Mucosa of gallbladder (tissue), 1 donor: ENCODE measurements at places on chromosomes 2 and 18.
A peak's percentile ranks its signal among the peaks of the same experiment; 100 is the strongest.

- no peak for DNase-seq
Observed at GRCh38 chr2:213121690-213122089, 29.7 kb downstream of the IKZF2 start.

DNA sequence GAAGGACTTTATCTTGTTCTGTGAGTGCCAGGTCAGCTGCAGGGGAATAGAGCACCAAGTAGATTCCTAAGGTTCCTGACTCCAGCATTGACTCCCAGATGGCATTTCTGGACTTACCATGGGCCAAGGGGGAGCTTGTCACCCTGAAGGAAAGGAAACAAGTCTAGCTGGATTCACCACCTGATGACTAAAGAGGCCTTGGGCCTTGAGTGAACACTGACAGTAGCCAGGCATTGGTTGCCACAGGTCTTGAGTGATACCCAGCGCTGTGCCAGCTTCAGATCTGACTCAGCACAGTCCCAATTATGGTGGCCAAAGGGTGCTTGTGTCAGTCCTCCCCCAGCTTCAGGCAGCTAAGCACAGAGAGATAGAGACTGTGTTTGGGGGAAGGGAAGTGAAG is 40.1 kb upstream of the CAPN13 start:
- DNase-seq = no peak

DNA sequence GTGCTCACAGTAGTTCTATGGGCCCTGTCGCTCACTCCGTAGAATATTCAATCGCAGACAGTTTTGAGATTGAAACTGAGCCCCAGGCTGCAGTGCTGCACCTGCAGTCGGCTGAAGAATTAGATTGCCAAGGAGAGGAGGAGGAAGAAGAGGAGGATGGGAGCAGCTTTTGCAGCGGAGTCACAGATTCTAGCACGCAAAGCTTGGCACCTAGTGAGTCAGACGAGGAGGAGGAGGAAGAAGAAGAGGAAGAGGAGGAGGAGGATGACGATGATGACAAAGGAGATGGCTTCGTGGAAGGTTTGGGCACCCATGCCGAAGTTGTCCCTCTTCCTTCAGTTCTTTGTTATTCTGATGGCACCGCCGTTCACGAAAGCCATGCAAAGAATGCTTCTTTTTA is 115.2 kb downstream of the GALNT3 start:
- DNase-seq = no peak

DNA sequence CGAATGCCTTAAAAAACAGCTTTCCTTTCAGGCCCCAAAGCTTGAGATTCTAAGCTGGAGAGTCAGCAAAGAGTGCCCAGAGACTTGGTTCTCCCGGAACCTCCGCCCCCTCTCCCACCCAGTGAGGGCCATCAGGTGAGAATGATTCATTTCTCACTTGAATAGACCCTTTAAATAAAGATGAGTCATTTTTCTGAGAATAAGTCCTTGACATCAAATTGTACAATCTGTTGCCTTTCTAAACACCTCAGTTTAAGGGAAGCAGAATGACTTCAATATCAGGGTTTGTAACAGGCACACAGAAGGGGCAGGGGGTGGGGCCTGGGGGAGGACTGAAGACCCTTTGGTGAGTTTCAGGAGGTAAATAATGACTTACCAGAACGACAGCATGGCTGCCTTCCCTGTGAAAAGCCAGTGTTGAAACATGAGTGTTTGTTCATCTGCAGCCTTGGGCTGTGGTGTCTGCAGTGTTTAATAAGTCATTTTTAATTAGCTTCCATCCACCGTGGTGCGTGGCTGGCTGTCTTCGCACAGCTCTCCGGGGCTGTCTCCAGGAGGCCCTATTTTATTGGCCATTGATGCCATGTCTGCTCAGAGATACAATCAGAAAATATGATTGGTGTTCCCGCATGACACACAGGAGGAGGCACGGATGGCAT is 134.9 kb upstream of the ZNF236 start:
- no peak for DNase-seq

DNA sequence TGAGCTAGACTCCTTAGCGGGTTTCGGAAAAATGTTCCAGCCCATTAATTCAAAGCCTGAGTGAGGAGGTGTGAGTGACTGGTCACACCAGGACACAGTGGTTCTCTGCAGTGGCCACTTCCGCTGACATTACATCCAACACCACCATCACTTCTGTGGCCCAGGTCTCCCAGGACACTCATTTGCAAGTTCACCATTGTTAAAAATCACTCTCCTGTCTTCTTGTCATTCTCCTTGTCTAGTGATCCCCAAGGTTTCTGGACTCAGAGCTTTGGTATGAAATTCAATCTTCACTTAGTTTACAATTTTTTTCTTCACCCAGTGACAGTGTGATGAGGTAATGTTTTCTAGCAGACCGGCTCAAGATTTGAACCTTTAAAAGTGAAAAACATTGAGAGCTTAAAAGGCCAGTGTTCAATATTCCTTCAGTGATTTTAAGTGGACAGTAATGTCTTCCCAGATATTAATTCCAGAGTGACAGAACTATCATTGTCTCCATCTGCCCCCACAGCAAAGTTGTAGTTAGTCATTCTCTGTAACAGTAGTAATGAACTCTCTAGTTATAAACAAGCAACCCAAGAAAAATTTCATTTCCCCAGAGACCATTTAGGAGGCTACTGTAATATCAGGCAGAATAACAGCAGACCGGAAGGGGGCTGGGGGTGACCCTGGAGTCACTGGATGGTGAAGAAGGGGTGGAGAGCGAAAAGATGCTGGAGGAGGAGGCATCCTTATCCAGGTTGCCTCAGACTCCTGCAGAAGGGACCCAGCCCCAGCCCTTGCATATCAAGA is 164.9 kb downstream of the GFPT1 start:
- DNase-seq = no peak

DNA sequence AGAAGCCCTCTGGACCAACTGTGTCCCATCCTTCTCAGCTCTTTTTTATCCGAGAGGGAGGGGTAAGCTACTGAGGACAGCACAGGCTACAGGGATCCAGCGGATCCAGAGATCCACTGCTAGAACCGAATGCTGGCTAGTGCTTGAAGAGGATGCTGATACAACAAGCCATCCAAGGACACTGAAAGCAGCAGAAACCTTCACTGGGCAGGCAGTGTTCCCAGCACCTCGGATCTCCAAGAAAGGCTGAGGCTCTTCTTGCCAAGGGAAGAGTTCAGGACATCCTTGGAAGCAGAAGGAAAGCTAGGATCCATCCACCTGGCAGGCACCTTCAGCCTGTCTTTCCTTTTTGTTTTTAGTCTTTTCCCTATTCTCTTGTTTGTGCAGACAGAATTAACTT is 13.2 kb upstream of the FHOD3 start:
- DNase-seq = no peak

DNA sequence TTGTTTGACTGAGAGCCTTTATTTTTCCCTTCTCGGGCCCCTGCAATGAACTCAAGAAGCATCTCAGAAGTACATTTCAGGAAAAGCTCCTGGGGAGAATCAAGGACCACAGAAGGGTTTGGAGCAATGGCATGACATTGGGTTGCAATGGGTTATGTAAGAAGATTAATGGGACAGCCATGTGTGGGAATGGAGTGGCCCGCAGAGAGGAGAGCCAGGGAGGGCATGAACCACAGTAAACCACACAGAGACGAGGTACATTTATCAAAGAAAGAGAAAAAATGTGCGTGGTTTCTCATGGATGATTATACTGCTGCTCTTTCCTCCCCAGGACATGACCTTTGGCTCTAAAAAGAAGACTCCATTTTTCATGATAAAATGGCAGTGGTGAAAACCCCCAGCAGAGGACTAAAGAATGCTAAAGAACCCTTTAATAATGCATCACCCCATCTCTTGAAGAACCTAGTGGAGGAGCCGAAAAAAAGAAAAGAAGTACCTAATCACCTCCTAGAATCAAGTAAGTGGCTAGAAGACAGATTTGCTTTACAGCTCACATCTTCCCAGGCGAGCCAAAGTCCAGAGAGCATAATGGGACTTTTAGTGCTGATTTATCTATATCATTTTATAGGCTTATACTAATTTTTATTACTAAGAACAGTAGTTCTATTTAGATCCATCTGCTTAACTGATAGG is 1.7 kb downstream of the CFAP221 start:
- DNase-seq = no peak

DNA sequence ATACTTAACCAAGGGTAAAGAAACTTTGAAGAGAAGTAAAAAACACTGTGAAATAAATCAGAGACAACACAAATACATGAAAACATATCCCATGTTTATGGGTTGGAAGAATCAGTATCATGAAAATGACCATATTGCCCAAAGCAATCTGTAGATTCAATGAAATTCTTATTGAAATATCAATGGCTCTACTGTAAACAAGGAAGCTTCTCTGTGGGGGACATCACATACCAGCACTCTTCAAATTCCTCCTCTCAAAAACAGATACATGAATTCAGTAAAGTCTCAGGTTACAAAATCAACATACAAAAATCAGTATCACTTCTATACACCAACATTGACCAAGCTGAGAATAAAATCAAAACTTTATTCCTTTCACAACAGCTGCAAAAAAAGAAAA is 63.5 kb upstream of the CNTNAP5 start:
- DNase-seq = no peak

DNA sequence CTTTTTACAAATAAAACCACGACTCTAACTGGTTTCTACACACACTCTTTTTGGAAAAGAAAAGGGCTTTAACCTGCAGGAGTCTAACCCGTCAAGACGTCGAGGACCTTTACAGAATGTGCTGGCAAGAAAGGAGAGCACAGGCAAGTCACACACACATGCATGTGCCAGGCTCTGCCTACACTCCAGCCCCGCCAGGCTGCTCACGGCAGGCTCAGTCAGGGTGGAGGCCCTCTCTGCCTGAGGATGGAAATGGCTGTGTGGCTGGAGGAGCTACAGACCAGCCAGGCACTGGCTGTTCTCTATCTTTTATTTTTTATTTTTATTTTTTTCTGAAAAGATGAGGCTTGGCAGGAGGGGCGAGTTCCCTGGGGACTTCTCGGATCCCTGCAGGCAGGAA is 10.2 kb downstream of the SIX3 start:
- no peak for DNase-seq

GRCh38 chr2:158993721-158994587 is 25.5 kb downstream of the TANC1 start:
- DNase-seq = no peak

GRCh38 chr2:134220344-134220974 is 33.4 kb upstream of the MGAT5 start:
- DNase-seq = no peak

GRCh38 chr2:126914811-126915500 is 16.3 kb downstream of the TEX51 start:
- DNase-seq = peak; percentile 6

- no peak for DNase-seq
Observed at GRCh38 chr2:207698301-207698700, 13.1 kb upstream of the CCNYL1 start.

DNA sequence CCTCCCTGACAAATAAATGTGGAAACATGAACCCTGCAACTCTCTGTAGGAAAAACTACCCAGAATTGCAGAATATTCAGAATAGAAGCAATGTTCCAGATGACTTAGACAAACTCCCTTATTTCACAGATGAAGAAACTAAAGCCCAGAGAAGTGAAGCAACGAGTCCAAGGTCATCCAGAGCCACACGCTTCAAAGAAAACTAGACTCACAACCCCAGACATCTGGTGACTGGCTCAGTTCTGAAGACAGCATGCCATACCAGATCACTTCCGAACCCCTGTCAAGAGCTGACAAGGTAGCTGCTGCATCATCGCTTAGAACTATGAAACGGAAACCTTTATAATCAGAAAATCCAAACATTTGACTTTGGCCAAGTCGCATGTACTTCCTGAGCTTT is 101.3 kb downstream of the PID1 start:
- no peak for DNase-seq

DNA sequence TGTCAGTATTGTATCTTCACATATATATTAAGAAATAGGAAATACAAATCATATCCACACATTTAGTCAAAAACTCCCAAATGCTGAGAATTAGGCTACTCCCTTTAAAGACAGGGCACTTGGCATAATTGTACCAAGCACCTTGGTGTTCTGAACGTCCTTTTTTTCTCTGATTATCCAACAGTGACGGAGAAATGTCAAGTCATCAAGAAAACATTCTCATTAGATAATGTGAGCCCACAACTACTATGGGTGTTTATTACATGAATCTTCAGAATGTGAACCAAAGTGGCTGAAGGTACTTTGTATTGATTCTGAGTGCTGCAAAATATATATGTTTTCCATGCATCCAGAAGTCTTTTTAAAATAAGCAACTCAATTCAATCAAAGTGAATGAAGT is 83.8 kb downstream of the PSMG2 start:
- DNase-seq = no peak

GRCh38 chr2:173590276-173590861 is 235.7 kb downstream of the CDCA7 start:
- DNase-seq = no peak

- no peak for DNase-seq
Observed at GRCh38 chr2:170737821-170738220, 22.7 kb downstream of the SP5 start.

DNA sequence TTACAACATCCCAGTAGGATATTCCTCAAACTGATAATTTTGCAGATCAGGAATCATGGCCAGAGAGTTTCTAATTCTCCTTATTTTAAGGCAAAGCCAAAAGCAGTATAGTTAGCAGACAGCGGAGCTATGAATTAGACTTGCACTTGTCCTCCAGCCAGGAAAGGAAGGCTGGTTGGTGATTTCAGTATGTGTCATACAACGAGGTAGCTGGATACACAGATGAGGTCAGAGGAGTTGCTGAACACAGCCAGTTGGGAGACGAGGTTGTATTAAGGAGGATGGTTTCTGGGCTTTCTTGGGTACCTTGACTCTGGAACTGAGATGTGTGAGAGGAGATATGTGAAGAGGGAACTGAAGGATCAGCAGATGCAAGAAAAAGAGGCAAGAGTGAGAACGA is 185.2 kb downstream of the SOX11 start:
- no peak for DNase-seq

GRCh38 chr2:199742884-199743283 is 108.1 kb downstream of the FTCDNL1 start:
- DNase-seq = no peak

DNA sequence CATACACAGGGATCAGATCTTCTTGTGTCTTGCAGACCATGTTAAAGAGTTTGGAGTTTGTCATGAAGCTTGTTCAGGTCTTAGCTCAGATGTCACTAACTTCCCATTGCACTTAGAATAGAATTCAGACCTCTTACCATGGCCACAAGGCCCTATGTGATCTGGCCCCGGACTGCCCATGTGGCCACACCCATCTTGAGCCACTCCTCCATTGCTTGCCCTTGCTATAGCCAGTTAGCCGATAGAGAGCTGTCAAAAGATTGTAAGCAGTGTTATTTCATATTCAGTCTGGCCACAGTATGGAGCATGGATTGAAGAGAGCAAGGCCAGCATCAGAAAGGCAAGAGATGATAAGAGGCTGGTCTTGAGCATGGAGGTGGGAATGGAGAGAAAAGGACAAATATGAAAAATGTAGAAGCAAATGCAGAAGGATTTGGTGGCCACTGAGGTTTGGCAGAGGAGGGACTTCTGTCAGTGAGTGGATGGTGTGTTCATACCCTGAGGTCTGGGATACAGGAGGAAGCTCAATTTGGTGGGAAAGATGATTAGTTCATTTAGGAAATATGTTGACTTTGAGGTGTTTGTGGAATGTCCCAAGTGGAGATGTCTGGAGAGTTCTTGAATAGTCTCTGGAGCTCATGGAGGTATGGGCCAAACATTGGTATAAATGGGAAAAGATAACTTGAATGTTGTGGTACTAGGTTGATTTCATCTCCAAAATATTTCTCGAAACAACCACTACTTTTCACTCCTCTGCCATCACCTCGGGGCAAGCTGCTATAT is 10.6 kb downstream of the DGUOK start:
- no peak for DNase-seq
